ENCODE measurements at places on chromosomes 2 and 18.

DNA sequence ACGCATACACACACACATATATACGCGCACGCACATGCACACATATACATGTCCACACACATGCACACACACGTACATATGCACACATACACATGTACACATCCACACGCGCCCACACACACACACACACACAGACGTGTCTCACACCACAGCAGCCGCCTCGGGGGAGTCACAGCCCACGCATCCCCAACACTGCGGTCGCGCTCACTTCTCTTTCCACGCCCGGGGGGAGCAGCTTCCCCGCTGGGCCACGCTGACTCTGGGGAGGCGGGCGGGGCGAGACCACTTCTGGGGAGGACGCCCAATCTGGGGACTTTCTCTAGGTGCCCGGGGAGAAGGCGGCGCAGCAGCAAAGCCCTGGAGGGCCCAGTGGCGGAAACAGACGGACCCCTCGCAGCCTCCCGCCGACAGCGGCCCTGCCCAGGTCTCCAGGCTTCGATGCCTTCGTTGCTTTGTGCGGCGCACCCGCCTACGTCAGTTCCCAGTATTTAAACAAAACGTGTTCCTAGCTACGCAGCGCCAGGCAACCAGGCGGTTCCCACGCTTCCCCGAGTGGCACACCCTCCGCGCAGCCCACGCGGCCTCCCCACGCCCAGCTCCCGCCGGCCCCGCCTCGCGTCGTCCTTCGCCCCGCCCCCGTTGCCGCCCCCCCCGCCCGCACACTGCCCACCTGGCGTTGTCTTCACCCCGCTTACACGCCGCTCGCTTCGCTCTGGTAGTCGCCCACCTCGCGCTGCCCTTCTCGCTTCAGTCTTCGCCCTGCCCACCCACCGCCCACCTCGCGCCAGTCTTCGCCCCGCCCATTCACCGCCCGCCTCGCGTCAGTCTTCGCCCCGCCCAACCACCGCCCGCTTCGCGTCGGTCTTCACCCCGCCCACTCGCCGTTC, 810 bp upstream of the RBFA start:
- peak; percentile 83 for DNase-seq

DNA sequence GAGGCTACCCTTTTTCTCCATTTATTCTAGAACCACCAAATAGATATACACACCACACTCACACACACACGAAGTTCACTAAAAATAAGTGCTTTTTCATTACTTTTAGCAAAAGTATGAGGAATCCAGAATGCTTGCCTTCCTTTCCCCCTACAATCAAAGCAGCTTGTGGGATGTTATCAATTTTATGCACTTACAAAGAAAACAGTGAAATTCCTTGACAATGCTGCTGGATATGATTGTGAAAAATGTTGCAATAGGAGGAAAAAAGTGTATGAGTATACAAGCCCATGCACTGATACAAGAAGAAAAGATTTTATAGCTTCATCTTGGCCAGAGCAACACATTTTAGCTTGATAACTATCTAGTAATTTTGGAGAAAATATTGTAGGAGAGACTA, 269.2 kb downstream of the XIRP2 start:
- no peak for DNase-seq

GRCh38 chr2:133674433-133675331, 106.4 kb upstream of the NCKAP5 start:
- DNase-seq = no peak

- DNase-seq = no peak
These were observed 8.8 kb upstream of the ADI1 start for GRCh38 chr2:3527886-3528785.

DNA sequence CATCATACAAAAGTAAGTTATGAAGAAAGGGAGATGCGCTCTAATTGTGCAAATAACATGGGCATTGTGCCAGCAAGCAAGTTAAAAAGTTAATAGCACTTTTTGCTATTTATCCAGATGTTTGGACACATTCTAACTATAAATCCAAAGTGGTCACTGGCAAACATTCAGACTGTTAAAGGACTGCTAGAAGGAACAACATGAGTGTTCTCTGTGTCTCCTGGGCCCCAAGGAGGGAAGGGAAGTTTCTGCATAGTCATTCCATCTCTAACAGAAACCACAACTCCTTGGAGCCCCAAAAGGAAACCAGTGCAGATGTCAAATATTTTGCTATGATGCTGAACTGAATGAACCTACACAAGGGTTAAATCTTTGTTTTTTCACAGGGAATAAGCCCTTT, 213.3 kb upstream of the HNRNPA3 start:
- DNase-seq = no peak

GRCh38 chr2:136331226-136331625, 213.3 kb upstream of the CXCR4 start:
- no peak for DNase-seq

DNA sequence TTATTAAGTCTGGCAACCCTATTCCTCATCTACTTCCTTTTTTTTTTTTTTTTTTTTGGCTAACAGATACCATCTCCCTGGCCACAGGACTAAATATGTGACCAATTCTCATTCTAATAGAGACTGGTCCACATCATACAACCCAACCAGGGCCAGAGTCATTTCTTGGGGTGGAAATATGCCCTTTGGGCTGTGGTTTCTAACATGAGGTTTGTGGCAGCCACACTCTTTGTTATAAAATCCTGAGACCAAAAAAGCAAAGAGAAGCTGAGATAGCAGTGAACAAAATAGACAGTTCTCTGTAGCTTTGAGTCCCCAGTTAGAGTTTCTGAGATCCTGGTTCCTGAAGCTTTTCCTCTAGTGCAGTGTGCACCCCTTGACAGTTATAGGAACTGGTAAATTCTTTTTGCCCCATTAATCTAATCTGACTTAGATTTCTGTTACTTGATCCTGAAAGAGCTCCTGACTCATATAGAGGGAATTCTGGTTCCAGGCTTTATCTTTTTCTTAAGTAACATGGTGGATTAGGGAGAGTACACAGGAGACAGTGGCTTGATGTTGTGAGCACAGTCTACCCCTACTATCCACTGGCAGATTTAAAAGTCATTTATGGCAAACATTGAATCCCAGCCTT, 86.8 kb downstream of the MAIP1 start:
- DNase-seq = no peak

DNA sequence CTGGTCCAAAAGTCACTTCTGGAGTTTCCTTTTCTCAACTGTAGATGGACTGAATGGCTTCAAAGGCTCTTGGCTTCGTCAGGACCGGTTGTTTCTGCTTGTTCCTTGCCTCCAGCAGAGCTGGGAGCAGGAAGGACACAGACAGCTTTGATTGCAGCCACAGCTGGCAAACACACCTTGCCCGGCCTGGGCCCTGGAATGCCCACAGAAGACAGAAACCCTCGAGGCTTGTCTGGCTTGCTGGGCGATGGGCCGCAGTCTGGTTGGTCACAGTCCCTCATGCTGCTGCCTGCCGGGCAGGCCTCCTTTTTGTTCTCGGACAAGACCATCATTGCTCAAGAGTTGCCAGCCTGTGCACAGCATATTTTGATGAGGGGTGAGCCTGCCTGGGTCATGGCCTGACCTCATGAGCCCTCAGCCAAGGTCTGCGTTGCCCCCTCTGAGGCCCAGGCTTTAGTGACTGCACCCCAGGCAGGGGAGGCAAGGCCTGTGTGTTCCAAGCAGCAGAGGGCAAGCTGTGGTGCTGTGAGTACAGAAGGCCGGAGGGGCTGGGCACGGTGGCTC, 37.8 kb downstream of the ATP6V1C2 start:
- no peak for DNase-seq

GRCh38 chr2:111994042-111994441, 61.0 kb upstream of the TMEM87B start:
- no peak for DNase-seq

DNA sequence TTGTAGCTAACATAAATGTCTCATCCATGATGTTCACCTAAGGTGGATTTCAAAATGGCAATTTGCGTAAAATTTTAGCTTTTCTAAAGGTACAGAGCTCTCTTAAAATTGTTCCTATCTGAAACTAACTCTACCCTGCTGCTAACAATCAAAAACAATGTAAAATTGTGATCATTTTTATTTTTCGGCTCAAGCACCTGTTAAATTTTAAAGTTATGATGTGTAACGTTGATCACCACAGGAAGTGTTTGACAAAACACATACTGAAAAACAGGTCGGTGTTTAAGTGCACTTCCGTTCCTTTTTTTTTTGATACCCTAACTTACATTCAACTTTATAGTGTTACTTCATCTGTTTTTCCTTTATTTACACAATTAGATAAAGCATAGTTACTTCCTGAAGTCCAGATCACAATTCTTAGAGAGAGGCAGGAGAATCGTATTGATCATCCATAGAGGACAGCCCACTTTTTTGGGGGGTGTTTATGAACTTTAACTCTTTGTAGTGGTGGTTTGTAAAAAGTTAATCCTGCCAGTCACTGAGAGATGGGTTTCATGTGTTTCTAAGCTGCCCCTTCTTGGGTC, 6.0 kb upstream of the NCK2 start:
- DNase-seq = peak; percentile 65

GRCh38 chr2:2648094-2648493, 317.0 kb upstream of the MYT1L start:
- DNase-seq = no peak
